ENCODE measurements at places on chromosomes 11 and 22.

DNA sequence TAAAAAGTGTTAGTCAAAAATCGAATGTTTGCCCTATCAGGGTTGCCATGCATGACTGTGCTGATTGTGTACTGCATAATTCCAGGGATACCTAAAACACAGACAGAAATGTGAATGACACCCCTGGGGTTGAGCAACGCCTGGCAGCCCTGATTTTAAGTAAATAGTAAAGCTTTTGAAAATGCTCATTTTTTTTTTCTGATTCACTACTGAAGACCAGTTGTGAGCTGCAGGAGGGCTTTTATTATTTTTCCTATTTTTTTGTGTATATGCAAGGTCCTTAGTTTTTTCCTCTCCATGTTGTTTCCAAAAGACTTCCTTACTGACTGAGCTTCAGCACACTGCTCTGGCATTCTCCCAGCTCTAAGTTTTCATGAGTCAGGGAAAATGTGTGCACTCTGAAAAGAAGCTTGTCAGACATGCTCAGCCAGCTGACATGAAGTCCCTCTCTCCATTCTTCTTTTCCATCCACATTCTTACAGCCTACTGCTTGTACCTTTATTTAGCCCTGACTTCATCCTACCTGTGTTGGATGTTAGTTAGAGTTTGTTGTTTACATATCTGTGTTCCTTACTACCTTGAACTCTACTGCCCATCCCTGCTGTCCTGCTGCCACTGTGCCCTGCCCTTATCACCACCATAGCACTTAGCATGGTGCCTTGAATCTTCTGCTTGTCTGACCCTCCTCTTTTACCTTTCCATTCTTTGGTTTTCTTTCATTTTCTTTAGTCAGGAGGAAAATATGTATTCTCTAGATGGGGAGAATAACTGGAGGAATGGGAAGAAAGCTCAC is 79.5 kb downstream of the HORMAD2 start:
- peak; percentile 40 for DNase-seq

DNA sequence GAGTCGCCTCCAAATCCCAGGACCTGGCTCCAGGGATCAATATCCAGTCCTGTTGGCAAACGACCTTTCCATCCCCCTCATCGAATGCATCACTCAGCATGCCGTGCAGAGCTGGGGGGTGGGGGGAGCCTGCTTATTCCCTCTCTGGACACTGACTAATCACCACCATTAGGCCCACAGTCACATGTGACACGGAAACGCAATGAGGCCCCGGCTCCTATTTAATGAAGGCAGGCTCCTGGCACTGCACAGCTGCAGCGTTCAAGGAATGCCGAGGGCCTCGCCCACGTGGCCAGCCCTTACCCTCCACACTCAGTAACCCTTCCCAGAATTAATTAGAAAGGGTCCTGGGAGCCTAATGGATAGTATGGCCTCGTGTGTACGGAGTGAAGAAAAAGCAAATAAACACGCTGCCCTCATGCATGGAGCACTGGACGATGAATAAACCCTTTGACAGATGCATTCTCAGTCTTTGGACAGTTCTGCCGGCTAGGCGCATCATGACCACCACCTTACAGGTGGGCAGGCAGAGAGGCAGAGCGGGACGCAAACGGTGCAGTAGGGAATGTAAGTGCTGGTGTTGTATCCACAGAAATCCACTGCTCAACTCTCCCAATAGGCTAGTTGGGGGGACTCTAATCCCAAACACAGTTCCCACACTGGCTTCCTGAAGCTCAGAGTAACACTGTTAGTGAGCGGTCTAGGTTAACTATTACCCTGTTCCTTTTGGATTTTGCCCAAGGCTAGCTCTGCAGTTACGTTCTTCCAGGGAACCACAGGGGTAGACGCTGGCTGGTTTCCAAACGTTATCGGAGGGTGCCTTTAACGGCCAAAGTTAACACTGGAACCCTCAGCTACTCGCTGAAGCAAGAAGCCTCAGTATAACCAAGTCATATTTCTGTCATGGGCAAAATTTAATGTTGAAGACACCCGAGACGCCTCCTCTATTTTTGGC is 490.1 kb downstream of the OPCML start:
- no peak for DNase-seq

- no peak for DNase-seq
Measured at GRCh38 chr22:28630177-28630574, 49.5 kb downstream of the TTC28 start.

- DNase-seq = no peak
Measured at GRCh38 chr11:80727315-80727714, 1286.5 kb upstream of the TENM4 start.

GRCh38 chr11:33375688-33376311 is 118.6 kb downstream of the HIPK3 start:
- no peak for DNase-seq

GRCh38 chr11:43489869-43490465 is 131.2 kb downstream of the TTC17 start:
- no peak for DNase-seq

DNA sequence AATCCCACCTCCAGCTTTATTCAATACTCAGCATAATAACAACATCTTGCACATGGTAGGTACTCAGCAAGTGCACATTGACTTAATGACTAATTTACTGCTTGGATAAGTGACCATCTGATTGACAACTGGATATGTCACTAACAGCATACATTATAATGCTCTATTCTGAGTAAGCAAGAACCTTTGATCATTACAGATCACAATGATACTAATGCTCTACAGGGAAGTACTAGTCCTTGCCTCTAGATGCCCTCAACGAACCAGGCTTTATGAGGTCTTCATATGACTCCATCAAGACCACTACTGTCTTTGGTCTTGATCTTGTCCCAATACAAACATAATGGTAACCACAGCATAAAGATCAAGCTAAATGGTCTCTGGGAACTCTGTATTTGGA is 167.6 kb upstream of the MTMR2 start:
- DNase-seq = no peak

- DNase-seq = no peak
Measured at GRCh38 chr11:130828741-130829140, 87.5 kb downstream of the SNX19 start.

DNA sequence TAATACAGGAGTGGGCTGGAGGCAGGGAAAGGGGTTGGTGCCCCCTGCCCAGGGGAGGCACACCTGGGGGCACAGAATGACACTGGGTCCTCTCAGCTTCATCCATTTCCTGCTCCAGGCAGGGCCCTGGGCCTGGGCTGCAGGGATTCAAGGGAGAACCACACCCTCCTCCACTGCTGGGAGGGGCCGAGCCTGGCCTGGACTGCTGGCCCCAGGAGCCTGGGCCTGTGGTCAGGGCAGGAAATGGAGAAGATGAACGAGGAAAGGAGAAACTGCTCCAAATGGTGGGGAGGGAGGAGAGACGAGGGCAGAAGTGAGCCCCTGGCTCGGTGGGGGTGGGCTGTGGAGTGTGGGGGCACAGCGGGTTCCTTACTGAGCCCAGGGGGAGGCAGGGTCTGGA is 38.1 kb upstream of the KCNQ1OT1 start:
- DNase-seq = no peak

- DNase-seq = peak; percentile 63
Measured at GRCh38 chr11:63916837-63917691, at the start of gene RCOR2. Gene RCOR2 (minus strand): TSS chr11:63917164. CDS start chr11:63916456, 708 bp downstream.

Measured in fibroblast of the conjunctiva (primary cell).